ENCODE measurements at places on chromosomes 5 and 9. TPM values are rescaled to one million over a fixed set of nuclear protein-coding genes. Genes with fewer than 3 reads are reported as not detected.

RETREG1 gene
- polyA plus RNA-seq = 69.5 TPM

DNA sequence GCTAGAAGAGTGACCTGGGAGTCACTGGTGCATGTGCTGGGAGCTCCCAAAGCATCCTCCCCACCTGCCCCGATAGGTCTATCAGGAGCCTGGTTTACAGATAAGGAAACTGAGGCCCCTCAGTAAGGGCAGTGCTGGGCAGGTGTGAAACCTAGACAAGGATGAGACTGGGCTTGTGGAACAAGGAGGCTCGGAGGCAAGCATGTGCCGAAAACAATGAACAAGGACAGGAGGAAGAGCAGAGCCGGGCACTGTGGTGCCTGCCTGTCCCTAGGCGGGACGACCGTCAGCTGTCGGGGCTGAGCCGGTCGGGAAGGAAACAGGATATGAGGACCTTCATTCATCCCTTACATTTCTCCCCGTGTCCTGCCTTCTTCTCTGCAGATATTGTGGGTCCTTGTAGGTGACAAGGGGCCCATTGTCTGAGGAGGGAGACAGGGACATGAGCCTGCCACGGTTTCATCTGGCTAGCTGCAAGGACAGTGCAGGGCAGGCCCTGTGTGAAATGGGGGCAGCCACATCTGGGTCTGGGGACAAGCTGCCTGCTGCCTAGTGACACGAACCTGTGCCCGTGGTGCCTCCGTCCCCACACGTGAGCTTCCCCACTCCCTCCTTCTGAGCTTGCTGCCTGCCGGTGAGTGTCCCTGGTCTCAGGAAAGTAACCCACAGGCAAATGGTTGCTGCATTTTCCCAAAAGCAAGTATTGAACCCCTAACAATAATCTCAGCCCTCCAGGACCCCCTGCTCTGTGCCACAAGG lies 18.6 kb downstream of the FGD3 start:
- DNase-seq = no peak

GRCh38 chr5:142486020-142486419 lies 161.2 kb upstream of the SPRY4 start:
- no peak for DNase-seq

GRCh38 chr5:61334868-61335615 lies 3.0 kb downstream of the ZSWIM6 start:
- no peak for DNase-seq

GRCh38 chr9:108967916-108968315 lies 33.7 kb downstream of the ABITRAM start:
- no peak for DNase-seq

GRCh38 chr5:15564957-15565356 lies 65.0 kb downstream of the FBXL7 start:
- DNase-seq = no peak

DNA sequence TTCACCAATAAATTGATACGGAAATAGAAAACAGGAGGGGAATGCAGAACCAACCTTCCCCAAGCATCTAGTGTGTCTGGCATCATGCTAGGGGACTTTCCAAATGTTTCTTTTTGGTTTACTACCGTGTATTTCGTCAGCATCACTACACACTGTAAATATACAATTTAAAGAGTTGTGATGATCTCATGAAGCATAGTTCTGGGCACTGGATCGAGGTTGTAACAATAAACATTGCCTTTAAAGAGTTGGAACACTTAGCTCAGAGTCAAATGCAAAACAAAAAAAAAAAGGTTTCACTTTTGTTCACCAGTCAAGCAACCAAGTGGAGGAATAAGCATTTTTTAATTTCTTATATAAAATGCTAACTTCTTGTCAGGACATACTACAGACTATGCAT lies 2.9 kb upstream of the SCAI start:
- DNase-seq = no peak

DNA sequence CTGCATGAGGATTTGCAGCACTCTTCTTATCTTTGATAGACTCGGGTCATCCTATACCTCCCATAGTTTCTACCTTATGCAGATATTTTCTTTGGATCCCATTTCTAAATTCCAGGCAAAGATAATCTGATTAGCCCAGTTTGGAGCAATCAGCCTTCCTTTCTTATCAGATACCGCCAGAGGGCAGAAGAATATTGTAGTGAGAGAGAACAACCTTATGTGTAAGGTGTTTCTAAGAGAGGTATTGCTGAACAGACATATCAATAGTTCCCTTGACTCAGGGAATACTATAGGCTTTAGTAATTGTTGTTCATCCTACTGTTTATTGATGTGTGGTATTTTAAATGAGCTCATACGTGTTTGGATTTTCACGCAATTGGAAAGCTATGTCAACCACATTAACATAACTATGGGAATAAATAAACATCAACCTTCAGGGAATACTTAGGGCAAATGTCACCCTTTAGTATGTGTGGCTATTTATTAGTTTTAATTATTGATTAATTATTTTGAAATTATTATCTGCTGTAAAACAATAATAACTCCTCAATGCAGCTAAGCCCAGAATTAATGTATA lies 1435.2 kb upstream of the CDH9 start:
- DNase-seq = no peak

- DNase-seq = no peak
Measured at GRCh38 chr9:17635115-17635890, 56.4 kb downstream of the SH3GL2 start.

ECM2 gene
- 26.4 TPM for polyA plus RNA-seq

- no peak for DNase-seq
Measured at GRCh38 chr5:172641359-172642050, 442 bp downstream of the NEURL1B start.

AK8 gene
- 0.37 TPM for polyA plus RNA-seq

SPATA31A3 gene
- polyA plus RNA-seq = not detected

Data from forelimb muscle (tissue), 1 donor.